GM04503 (cell line): ENCODE measurements at places on chromosomes 2 and 18.
A peak's percentile ranks its signal among the peaks of the same experiment; 100 is the strongest.

DNA sequence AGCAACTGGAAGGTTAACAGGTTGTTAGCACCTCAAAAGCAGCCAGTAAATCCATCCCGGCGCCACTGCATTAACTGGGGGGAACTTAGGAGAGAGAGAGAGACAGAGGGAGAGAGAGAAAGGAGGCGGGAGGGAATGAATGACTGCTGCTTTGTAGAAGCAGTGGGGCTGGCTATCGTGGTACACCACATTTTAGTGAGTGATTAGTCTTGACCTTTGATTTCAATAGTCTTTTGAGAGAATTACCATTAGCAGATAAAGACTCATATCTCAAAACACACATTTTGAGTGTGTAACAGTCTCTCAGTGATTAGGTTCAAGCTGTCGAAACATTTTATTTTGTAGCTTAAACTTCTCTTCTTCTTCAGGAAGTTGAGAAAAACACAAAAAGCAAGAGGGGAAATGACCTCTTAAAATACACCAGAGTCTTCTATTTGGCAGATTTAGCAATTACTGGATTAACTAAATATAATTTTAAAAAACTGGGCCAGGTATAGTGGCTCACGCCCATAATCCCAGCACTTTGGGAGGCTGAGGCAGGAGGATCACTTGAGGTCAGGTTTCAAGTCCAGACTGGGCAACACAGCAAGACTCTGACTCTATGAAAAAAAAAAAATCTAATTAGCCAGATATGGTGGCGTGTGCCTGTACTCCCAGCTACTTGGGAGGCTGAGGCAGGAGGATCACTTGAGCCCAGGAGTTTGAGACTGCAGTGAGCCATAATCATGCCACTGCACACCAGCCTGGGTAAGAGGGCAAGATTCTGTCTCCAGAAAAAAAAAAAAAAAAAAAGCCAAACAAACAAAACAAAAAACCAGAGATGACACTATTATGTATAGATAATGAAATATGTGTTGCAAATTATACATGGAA, 22.0 kb upstream of the PNO1 start:
- DNase-seq = no peak

DNA sequence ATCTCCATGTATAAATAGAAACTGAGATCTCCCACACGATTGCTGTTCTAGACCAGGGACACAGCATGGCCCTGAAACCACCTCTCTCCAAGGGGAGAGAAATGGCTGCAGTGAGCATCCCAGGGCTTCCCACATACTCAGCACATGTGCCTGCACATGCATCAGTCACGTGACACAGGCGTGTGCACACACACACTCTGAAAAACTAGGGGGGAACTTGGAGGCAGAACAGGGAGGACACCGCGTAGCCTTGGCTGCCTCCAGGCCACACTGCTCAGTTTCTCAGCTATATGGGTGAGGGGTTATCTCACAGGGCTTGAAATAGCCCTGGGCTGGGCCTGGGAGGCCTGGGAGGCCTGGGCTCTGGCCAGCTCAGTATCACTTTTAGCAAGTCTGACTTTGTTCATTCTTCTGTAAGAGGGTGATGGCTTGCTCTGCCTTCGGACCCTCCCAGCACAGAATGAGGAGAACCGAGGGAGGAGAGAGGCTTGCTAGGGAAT, 66.9 kb downstream of the EMX1 start:
- no peak for DNase-seq

GRCh38 chr18:38116716-38117115, 551.1 kb upstream of the CELF4 start:
- no peak for DNase-seq

GRCh38 chr18:59660786-59661743, 36.2 kb downstream of the CCBE1 start:
- peak; percentile 87 for DNase-seq

- DNase-seq = no peak
These were observed 96.8 kb downstream of the TAF4B start for GRCh38 chr18:26322890-26323653.

DNA sequence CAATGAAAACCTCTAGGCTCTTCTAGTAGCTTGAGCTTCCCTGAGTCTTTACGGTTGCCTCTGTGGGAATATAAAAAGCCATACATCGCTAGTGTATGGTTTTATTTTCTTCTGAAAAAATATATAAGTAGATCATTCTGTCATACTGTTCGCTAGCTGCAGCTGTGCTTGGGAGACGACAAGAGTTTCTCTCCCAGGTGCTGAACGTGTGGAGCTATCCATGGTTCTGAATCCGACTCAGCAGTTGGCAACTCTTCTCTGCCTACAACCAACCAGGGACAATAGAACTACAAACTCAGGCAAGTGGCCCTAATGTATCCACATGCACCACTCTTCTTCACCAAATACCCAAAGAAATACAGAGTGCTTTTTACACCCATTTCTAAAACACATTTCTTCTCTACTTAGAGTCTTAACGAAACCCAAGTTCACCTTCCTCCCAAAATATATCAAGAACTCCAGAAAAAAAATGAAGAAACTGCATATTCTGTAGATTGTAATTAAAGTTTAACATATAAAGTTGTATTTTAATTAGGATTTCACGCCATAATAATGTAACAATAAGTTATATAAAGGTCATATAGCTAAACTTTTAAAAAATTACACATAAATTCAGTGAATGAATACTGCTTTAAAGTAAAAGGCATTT, 2.2 kb upstream of the KCNH7 start:
- DNase-seq = no peak

- DNase-seq = no peak
These were observed 271.9 kb upstream of the CXCR4 start for GRCh38 chr2:136389809-136390208.

DNA sequence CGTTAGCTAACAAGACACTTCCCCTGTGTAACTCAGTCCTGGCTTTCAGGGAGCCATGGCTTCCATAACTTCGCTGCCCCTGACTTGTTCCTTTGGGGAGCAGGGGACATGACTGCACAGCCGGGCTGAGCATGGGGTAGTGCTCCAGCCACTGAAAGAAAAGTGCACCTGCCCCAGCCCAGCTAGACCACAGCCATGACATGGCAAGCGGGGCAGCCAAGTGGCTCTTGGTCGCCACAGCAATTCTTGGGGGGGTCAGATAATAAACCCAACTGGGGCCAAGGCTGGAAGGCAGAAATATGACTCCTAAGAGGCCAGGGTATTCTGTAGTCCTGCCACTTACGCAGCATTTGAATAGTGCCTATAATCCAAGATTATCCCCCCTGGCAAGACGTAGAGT, 289.1 kb downstream of the GBX2 start:
- no peak for DNase-seq

DNA sequence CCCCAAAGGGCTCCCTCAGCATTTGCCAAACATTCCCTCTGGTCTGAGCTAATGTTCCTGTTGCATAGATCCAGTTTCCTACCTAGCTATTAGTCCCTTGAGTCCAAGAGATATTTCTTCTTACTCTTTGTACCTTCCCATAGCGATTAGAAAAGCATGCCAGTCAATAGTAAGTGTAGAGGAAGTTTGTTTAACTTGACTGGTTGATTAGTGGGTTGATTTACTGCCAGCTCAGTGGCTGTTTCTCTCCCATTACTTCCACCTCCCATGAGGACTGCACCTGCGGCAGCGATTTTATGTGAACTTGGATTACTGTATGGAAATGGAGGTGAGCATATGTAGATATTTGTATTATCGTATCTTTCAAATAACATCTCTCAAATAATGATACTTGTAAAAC, 1748.4 kb upstream of the CELF4 start:
- DNase-seq = no peak

DNA sequence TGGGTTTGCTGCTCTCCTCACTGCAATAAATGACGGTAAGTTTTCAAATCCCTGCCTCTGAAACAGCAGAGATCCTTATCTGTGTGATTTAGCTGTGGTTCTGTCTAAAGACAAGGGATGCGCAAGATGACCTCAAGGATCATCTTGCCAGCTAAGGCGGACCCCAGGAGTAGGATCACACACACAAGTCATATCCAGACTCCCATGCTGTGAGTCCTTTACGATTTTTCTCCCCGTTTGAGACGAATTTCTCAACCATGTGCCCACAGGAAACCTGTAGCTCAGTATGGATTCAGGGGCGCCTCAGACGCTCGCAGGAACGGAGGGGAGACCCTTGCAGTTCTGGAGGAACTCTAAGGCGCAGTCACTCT, 11.1 kb upstream of the DCTN1 start:
- no peak for DNase-seq

- DNase-seq = no peak
These were observed 337.8 kb upstream of the TCF4 start for GRCh38 chr18:55925772-55926171.

- no peak for DNase-seq
These were observed 1.7 kb downstream of the MZT2B start for GRCh38 chr2:130183512-130184373.

DNA sequence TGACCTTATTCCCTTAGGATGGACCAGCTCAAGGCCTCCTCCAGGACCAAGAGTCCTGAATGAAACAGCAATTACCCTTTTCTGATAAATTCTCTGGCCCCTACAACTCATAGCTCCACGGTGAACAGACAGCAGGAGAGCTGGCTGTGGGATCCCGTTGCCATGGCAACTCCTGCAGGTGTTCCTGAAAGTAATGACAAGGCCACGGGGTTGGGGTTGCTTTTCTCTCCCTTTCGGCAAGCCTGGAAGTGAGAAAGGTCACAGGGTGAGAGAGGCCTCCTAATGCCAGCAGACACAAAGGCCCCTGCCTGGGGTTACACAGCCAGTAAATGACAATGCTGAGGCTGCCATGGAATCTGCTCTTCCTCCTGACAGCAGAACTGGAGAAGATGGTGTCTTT, 403.0 kb downstream of the NBAS start:
- no peak for DNase-seq

DNA sequence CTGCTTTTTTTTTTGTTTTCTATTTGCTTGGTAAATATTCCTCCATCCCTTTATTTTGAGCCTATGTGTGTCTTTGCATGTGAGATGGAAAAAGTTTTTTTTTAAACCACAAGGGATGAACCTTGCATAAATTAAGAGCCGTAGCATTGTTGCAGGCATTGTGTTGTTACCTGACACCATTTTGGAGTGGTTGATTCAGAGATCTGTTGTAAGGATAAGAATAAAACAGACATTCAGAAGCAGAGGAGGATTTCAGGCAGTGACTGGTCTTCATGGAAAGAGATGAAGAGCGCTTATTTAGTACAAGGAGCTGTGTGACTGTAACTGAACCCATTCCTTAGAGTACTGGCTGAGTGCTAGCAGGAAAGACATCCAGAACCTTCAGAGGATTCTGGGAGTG, 101.2 kb downstream of the LTBP1 start:
- DNase-seq = no peak

DNA sequence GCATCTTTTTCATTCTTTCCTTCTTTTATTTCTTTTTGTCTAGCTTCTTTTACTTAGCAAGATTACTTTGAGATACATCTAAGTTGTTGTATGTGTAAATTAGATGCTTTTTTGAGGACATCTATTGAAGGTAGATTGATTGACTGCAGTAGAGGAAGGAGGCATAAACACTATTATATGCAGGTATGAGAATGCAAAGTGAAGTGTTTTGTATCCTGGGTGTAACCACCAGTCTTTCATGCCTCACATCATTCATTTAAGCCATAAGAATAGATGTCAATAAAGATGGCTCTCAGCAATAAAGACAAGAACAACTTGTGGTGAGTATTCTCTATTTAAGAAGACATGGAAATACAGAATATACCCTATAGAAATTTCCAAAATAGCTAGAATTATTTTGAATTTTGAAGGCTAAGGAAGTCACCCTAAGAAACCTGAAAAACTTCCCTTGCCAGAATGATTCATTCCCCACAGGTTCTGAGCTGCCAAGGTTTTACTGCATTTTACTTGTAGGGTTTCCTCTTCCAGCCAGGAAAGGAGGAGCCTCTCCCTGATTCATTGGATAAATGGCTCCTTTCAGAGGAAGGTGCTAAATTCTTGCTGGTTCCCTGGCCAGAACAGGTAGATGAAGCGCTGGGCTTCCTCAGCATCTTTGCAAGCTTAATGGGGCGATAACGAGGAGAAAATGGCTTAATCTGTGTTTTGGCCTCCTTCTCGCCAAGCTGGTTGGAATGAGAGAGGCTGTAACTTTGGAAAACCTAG, 279.8 kb upstream of the SLC14A2 start:
- no peak for DNase-seq

DNA sequence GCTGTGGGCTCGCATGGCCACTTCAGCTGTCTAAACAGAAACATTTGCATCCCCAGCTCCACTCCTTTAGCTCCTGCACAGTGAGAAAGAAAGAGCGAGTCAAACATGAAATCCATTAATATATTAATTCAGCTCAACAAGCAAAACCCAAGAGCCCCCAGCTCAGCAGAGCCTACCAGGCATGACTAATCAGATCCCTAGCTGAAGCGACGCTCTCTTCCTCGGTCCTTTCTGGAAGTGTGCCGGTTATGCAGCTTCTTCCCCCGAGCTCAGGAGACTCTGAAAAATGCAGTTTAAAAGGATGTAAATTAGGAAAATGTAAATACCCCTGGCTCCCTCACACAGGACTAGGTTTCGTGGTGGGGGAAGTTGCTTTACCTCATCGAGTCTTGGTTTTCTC, 221.5 kb downstream of the ANKRD30B start:
- DNase-seq = no peak

- no peak for DNase-seq
These were observed 211.7 kb downstream of the NDUFA10 start for GRCh38 chr2:239813261-239814115.

- peak; percentile 78 for DNase-seq
These were observed 263.6 kb downstream of the DYSF start for GRCh38 chr2:71716697-71717624.

GRCh38 chr2:8761529-8762164, 75.8 kb downstream of the KIDINS220 start:
- no peak for DNase-seq

GRCh38 chr2:28047681-28048080, 157.2 kb downstream of the BABAM2 start:
- peak; percentile 60 for DNase-seq

- DNase-seq = no peak
These were observed 63.6 kb downstream of the ASXL2 start for GRCh38 chr2:25814681-25815080.

GRCh38 chr2:204545861-204546735, 823 bp downstream of the PARD3B start:
- no peak for DNase-seq

DNA sequence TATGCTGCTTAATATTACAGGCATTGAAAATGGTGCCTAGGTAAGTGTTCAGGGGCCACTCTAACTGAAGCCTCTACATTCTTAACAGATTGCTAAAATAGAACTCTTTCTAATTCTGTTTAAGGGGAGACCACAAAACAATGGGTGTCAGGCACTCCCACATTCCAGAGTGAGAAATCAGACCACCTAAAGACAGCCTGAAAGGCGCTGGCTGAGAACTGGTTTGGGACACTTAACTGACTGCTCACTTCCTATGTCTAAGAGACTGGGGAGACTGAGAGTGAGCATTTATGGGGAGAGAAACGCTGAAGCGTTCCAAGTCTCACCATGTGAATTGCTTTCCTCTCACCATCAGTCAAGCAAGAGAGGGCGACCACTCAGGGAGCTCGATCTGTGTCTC, 108.8 kb upstream of the ITGB6 start:
- peak; percentile 73 for DNase-seq

- no peak for DNase-seq
These were observed 9.7 kb downstream of the TMEM18 start for GRCh38 chr2:667332-667999.

GRCh38 chr2:223088866-223089265, 36.9 kb downstream of the KCNE4 start:
- no peak for DNase-seq
